ENCODE measurements at places on chromosomes 11 and 22. TPM values are rescaled to one million over a fixed set of nuclear protein-coding genes. Genes with fewer than 3 reads are reported as not detected.

DNA sequence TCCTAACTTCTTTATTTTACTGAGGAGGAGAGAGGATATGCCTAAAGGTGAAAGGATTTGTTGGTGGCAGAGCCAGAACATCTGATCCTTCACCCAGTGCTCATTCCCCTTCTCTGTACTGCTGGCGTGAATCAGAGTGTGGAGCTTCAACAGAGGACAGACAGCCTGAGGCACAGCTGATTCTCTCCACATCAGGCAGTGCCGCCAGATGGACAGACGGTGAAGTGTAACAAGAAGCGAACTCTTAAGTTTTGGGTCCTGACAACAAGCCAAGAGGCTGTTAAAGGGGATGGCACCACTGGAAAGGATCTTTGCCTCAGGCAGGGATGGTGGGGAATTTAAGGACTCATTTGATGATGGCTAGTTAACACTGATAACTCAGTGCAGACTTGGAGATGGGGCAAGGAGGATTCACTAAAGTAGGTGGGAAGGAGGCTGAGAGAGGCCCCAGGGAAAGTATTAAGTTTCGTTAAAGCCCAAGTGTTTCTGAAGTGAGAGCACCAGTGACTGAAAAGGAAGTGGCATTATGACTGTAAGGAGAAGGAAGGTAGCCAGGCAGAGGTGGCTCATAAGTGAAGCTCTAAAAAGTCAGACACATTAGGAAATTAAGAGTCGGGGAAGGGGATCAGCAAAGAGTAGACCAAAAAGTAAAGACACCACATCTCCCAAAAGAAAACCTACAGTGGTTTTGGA lies 81.3 kb downstream of the CLPB start:
- 0 out of 2 replicates have a peak, but pooled peaks cover 2% of the 10 kb centered on the region for H3K27me3 ChIP-seq
- DNase-seq, result peak; percentile 89
- H3K4me3 ChIP-seq, result no peak overlapping the region
- H3K4me1 ChIP-seq, result peaks cover 17% of the 10 kb centered on the region
- peaks cover 7% of the 10 kb centered on the region for H3K36me3 ChIP-seq
- no peak overlapping the region for H3K27ac ChIP-seq

DNA sequence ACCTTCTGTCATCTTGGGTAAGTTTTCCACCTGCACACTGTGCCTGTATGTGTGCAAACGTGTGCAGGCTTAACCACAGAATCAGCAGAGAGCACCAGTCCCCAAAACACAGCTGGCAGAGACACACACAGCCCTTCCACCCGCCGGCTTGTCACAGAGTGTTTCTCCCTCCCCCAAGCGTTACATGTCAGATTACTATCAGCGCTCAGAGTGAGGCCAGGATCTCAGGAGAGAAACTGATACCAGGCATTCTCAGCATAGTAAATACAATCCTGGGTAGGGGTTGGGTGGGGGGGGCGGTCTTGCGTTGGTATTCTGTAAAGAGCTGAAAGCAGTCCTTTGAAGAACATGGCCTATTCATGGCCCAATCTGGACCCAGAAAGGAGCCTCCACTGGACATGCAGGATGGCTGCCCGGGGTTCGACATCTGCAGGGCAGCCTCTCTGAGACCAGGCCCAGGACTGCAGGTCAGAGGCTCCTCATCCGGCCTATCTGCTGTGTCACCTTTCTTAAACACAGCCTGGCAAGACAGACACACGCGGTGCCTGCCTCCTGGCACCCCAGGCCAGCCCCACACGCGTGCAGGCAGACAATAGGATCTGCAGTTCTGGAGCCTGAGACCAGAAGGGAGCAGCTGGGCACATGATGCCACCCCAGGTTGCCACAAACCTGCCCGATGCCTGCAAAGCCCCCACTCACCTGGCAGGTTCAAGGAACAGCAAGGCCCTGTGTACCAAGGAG lies 1.7 kb downstream of the OSBPL5 start:
- H3K4me1 ChIP-seq, result peaks cover 54% of the 10 kb centered on the region
- no peak for DNase-seq
- H3K27ac ChIP-seq, result peak overlapping the region; percentile 68
- H3K36me3 ChIP-seq, result no peaks in the 10 kb centered on the region
- peak overlapping the region; percentile 92 for H3K4me3 ChIP-seq

DNA sequence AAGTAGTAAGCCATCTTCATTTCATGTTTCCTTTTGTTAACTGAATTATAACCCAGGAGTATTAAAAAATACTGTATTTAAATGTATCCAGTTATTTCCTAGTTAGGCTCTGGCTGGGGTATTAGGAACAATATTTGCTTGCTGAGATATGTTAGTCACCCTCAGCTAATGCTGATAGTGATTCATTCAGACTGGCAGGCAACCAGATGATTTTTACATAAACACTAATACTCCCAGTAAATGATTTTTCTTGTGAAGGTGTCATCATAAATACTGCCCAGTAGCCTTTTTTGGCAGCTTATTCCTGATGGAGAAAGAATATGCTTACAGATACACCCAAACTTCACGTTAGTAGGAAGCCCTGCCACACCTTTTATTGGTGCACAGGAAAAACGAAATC lies 8.1 kb downstream of the YWHAH start:
- peaks cover 65% of the 10 kb centered on the region for H3K4me1 ChIP-seq
- H3K36me3 ChIP-seq, result peaks cover 48% of the 10 kb centered on the region
- peak overlapping the region; percentile 88 for H3K27ac ChIP-seq
- peak overlapping the region; percentile 34 for H3K4me3 ChIP-seq
- no peaks in the 10 kb centered on the region for H3K27me3 ChIP-seq

GRCh38 chr11:112962579-112963367 lies 1.6 kb downstream of the NCAM1 start:
- no peak for DNase-seq
- H3K4me3 ChIP-seq, result peak overlapping the region; percentile 80
- no peaks in the 10 kb centered on the region for H3K36me3 ChIP-seq
- peaks cover 6% of the 10 kb centered on the region for H3K4me1 ChIP-seq

- H3K27me3 ChIP-seq, result peaks cover 7% of the 10 kb centered on the region
- no peaks in the 10 kb centered on the region for H3K36me3 ChIP-seq
- H3K27ac ChIP-seq, result no peak overlapping the region
- H3K4me3 ChIP-seq, result no peak overlapping the region
- no peaks in the 10 kb centered on the region for H3K4me1 ChIP-seq
These were observed 86.8 kb downstream of the KCNQ1OT1 start for GRCh38 chr11:2612884-2613571.

- H3K4me1 ChIP-seq, result no peaks in the 10 kb centered on the region
- H3K4me3 ChIP-seq, result no peak overlapping the region
- no peak for DNase-seq
- no peaks in the 10 kb centered on the region for H3K36me3 ChIP-seq
- H3K27me3 ChIP-seq, result no peaks in the 10 kb centered on the region
- H3K27ac ChIP-seq, result no peak overlapping the region
These were observed 18.2 kb upstream of the OR6A2 start for GRCh38 chr11:6817694-6818093.

DNA sequence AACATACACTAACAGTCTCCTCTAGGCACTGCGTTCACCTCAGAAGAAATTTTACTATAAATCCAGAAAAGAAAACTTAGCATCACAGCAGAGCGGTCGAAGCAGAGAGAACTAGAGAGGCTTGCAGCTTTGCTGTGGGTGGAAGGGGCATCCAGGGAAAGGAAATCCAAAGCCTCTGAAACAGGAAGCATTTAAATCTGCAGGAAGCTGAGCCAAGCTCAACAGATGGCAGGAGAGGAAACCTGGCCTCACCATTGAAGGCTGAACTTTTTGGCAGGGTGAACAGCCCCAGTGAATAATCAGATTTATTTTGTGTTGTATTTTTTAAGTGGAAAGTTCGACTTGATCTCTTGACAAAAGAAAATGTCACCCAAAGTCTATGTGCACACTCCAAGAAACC lies 858.1 kb downstream of the OPCML start:
- no peaks in the 10 kb centered on the region for H3K4me1 ChIP-seq
- no peaks in the 10 kb centered on the region for H3K27me3 ChIP-seq

GRCh38 chr11:20035701-20036601 lies 124.3 kb downstream of the DBX1 start:
- peak overlapping the region; percentile 64 for H3K27ac ChIP-seq
- H3K4me3 ChIP-seq, result no peak overlapping the region
- peaks cover 48% of the 10 kb centered on the region for H3K4me1 ChIP-seq

- H3K36me3 ChIP-seq, result no peaks in the 10 kb centered on the region
- no peaks in the 10 kb centered on the region for H3K4me1 ChIP-seq
- no peak overlapping the region for H3K4me3 ChIP-seq
- peaks cover 10% of the 10 kb centered on the region for H3K27me3 ChIP-seq
- H3K27ac ChIP-seq, result no peak overlapping the region
- peak; percentile 20 for DNase-seq
These were observed 3.6 kb downstream of the MYBPC3 start for GRCh38 chr11:47348859-47349258.

GRCh38 chr11:69683764-69684333 lies 8.7 kb upstream of the LTO1 start:
- DNase-seq, result no peak
- peaks cover 18% of the 10 kb centered on the region for H3K4me1 ChIP-seq
- peaks cover 4% of the 10 kb centered on the region for H3K27me3 ChIP-seq
- H3K4me3 ChIP-seq, result no peak overlapping the region
- H3K36me3 ChIP-seq, result no peaks in the 10 kb centered on the region

Gene RFPL2
- total RNA-seq, result not detected

Gene DAGLA
- 3.6 TPM for total RNA-seq

Gene TRPC6
- not detected for total RNA-seq

Gene KCNQ1
- not detected for total RNA-seq

Gene LDHAL6A
- total RNA-seq, result not detected

Gene OR5P2
- total RNA-seq, result not detected

Gene FOLH1
- total RNA-seq, result not detected

Gene NUDT8
- total RNA-seq, result 3.6 TPM

Gene BLID
- 1.2 TPM for total RNA-seq

Data from HFFc6 (cell line).